ENCODE measurements at places on chromosomes 5 and 9. TPM values are rescaled to one million over a fixed set of nuclear protein-coding genes. Genes with fewer than 3 reads are reported as not detected.
A peak's percentile ranks its signal among the peaks of the same experiment; 100 is the strongest.

ARHGEF37 gene
- 1.5 TPM for total RNA-seq

DNA sequence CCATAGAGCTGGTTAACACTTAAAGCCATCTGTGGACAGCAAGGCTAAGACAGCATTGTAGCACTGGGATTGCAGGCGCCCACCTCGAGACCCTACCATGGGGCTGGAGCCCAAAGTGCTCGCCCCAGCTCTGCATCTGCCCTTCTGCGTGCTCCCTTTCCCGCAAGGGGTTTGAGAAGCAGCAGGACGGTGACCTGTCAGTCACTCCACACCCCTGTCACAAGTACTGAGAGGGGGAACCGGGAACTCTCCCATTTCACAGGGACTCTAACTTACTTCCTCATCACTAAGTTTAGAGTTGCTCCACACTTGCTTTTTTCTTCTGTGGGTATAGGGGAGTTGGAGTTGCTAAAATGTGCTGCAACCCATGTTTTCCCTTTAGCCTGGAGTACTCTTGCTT is 273.2 kb downstream of the SMARCA2 start:
- H3K27ac ChIP-seq: no peak overlapping the region
- H3K4me1 ChIP-seq: no peaks in the 10 kb centered on the region
- no peaks in the 10 kb centered on the region for H3K36me3 ChIP-seq
- no peak overlapping the region for H3K4me3 ChIP-seq
- H3K27me3 ChIP-seq: peaks cover 2% of the 10 kb centered on the region

DDX4 gene
- 0.19 TPM for total RNA-seq

CDH10 gene
- not detected for total RNA-seq

DNA sequence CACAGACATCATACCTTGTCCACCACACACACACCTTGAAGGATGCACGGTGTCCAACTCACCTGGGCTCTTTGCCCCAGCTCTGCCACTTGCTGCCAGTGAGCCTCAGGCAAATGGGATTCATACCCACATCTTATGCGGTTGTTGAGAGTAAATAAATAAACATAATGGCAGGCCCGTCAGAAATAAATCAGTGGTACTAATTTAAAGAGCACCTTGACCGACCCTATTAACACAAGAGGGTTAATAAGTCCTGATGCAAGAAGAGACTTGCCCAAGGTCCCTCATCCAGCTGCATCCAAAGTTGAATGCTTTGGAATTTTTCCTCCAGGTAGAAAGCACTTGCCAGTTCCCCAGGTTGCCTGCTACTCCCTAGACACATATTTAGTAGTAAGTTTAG is 11.6 kb upstream of the AKNA start:
- no peak for DNase-seq
- no peaks in the 10 kb centered on the region for H3K27me3 ChIP-seq
- peaks cover 31% of the 10 kb centered on the region for H3K4me1 ChIP-seq
- no peak overlapping the region for H3K27ac ChIP-seq
- H3K4me3 ChIP-seq: no peak overlapping the region

DNA sequence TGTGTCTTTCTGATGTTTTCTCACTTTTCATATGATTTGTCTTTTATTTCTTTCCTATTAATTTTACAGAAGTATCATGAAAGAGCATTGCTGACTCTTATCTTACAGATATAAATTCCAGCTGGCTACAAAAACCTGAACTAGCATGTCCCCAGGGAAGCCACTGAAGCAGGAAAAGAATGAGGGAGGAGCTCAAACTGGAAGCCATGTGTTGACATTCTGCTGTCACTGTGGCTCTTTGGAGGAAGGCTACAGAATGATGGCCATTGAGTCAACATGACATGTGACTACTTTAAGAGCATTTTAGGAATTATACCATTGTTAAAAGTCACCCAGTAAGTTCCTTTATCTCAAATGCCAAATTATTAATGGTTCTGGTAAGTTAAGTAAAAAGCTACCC is 638.3 kb upstream of the DMAC1 start:
- no peaks in the 10 kb centered on the region for H3K4me1 ChIP-seq
- H3K27me3 ChIP-seq: no peaks in the 10 kb centered on the region
- H3K4me3 ChIP-seq: no peak overlapping the region
- H3K36me3 ChIP-seq: no peaks in the 10 kb centered on the region

- peaks cover 6% of the 10 kb centered on the region for H3K4me1 ChIP-seq
- no peak overlapping the region for H3K27ac ChIP-seq
Observed at GRCh38 chr9:124128568-124129166, 117.1 kb downstream of the LHX2 start.

- H3K4me1 ChIP-seq: peaks cover 12% of the 10 kb centered on the region
- no peaks in the 10 kb centered on the region for H3K27me3 ChIP-seq
- H3K36me3 ChIP-seq: no peaks in the 10 kb centered on the region
- peak; percentile 58 for DNase-seq
- no peak overlapping the region for H3K4me3 ChIP-seq
- no peak overlapping the region for H3K27ac ChIP-seq
Observed at GRCh38 chr9:35599763-35600604, 5.1 kb upstream of the TESK1 start.

DNA sequence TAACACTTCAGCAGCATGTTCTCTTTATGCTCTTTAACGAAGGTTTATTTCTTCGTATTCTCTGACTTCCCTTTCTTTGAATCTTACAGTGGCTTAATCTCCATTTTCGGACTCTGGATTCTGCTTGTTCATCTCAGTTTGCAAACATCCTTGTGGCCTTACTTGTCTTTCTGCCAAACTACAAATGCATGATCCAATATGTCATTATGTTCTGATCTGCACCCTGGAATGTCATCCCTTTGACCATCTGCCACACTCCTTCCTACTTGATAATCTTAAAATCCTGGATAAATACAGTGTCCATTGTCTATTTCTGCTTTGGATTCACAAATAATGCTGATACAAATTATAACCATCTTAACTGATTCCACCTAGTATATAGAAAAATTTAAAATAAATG is 499.2 kb downstream of the CDH18 start:
- DNase-seq: no peak
- no peaks in the 10 kb centered on the region for H3K27me3 ChIP-seq
- no peaks in the 10 kb centered on the region for H3K4me1 ChIP-seq

- no peak overlapping the region for H3K27ac ChIP-seq
- H3K4me3 ChIP-seq: no peak overlapping the region
- no peaks in the 10 kb centered on the region for H3K36me3 ChIP-seq
- no peaks in the 10 kb centered on the region for H3K4me1 ChIP-seq
- no peak for DNase-seq
Observed at GRCh38 chr5:76841361-76841760, 8.5 kb upstream of the S100Z start.

DNA sequence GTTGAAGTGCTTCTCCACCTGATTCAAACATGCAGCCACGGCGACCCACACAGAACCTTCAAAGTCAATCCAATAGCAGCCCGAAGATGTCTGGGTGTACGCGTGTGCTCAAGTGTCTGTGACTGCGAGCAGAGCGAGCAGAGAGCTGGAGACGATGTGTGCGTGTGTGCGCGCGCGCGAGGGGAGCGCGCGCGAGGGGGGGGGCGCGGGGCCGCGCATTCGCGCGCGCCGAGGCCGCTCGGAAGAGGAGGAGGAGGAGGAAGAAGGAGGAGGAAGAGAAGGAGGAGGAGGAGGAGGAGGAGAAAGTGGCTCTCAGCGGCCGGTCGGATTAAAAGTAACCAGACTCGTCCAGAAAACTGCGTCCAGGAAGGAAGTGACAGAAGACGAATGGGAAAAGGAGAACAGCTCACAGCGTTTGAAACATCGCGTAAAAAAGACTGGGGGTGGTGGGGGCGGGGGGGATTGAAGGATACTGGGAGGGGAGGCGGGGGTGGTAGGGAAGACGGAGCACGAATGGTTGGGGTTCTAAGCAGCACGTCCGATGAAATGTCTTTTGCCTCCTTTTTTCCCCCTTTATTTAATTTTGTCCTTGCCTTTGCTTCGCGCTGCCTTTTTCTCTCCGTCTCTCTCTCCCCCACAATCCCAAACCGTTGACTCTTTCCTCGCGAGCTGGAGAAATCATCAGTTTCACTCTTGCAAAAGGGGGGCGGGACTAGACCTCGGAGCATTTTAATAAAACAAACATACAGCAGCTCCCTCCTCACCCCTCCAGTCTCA is at the start of gene MEF2C:
Gene MEF2C (minus strand): TSS at position 126 of the 777 bp plus-strand sequence. CDS start 59,396 bp downstream, outside the sequence.
- peak within 1 kb of the TSS; percentile 8 for H3K27ac ChIP-seq
- peaks cover 20% of the 10 kb centered on the region for H3K4me1 ChIP-seq
- peak within 1 kb of the TSS; percentile 82 for H3K4me3 ChIP-seq
- peaks cover 64% of the 10 kb centered on the region for H3K27me3 ChIP-seq

DNA sequence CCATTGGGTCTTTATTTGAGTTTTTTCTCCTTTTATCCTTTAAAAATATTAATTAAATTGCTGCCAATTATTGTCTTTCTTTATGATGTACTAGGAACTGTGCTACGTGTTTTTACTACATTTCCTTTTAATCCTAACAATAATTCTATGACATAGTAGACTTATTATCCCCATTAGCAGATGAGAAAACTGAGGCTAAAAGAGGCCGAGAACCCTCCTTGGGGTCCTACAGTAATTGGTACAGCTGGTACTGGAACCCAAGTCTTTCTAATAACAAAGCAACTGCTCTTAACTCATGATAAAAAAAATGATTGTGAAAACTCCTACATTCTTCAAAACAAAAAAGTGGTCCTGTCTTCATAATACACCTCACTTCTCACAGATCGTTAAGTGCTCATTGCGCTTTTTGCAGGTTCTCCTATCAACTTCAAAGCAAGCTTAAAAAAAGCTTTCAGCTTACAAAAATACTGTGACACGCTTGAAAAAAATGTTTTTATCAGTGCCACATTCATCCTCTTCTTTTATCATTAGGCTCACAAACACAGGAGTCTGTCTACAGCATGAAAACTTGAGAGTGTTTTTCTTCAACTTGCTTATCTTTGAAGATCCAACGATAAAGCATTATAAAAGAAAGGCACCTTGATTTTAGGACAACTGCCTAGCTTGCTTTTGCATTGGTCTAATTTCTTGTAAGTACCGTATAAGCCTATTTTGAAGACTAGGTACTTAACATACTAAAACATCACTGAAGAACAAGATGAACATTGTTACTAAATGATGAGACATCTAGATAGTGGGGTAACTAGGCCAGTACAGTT is 32.4 kb downstream of the FYB1 start:
- H3K4me3 ChIP-seq: peak overlapping the region; percentile 78
- H3K36me3 ChIP-seq: peaks cover 6% of the 10 kb centered on the region
- H3K27me3 ChIP-seq: no peaks in the 10 kb centered on the region
- peak; percentile 61 for DNase-seq
- H3K27ac ChIP-seq: peak overlapping the region; percentile 97
- peaks cover 80% of the 10 kb centered on the region for H3K4me1 ChIP-seq

PFDN1 gene
- 51.5 TPM for total RNA-seq

- peaks cover 4% of the 10 kb centered on the region for H3K4me1 ChIP-seq
- no peak overlapping the region for H3K4me3 ChIP-seq
- H3K27ac ChIP-seq: no peak overlapping the region
- H3K36me3 ChIP-seq: no peaks in the 10 kb centered on the region
- H3K27me3 ChIP-seq: no peaks in the 10 kb centered on the region
Observed at GRCh38 chr5:756171-756570, 28.4 kb downstream of the ZDHHC11B start.

GRCh38 chr5:100889896-100890295 is 13.2 kb downstream of the ST8SIA4 start:
- no peak for DNase-seq
- peaks cover 49% of the 10 kb centered on the region for H3K4me1 ChIP-seq
- no peaks in the 10 kb centered on the region for H3K27me3 ChIP-seq
- H3K36me3 ChIP-seq: peaks cover 39% of the 10 kb centered on the region

SERINC5 gene
- 21.3 TPM for total RNA-seq

DNA sequence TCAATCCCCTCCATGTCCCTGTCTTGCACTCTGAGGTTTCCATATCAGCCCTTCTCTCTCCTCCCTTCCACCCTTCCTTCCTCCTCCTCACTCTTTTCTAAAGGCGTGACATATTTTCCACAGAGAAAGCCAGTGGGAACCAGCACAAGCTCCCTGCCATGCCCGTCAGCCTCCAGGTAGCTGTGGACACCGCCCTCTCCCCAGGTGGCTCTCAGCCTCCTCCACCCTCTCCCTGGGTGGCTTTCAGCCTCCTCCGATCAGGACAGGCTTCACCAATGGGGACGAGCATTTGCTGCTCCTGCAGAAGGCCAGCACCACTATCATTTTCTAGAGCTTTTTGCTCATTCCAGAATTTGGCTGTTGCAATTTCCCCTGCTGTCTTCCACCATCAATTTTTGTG is 236.6 kb downstream of the GADD45G start:
- no peak overlapping the region for H3K4me3 ChIP-seq
- H3K4me1 ChIP-seq: no peaks in the 10 kb centered on the region
- peaks cover 16% of the 10 kb centered on the region for H3K27me3 ChIP-seq
